Tibial nerve (tissue), 4 donors: ENCODE measurements at places on chromosomes 1 and 21. TPM values are rescaled to one million over a fixed set of nuclear protein-coding genes. Genes with fewer than 3 reads are reported as not detected.
A peak's percentile ranks its signal among the peaks of the same experiment; 100 is the strongest.

PTPRF gene
- total RNA-seq = 112 TPM

CNTN2 gene
- 9.4 TPM for total RNA-seq

SPATA46 gene
- not detected for total RNA-seq

VAV3 gene
- 2.2 TPM for total RNA-seq

- no peaks in the 10 kb centered on the region for H3K27me3 ChIP-seq
- DNase-seq = peak; percentile 56
- H3K36me3 ChIP-seq = peaks cover 47% of the 10 kb centered on the region
- no peak overlapping the region for H3K4me3 ChIP-seq
- no peaks in the 10 kb centered on the region for H3K4me1 ChIP-seq
These were observed 71.4 kb downstream of the USP1 start for GRCh38 chr1:62508187-62508758.

DNA sequence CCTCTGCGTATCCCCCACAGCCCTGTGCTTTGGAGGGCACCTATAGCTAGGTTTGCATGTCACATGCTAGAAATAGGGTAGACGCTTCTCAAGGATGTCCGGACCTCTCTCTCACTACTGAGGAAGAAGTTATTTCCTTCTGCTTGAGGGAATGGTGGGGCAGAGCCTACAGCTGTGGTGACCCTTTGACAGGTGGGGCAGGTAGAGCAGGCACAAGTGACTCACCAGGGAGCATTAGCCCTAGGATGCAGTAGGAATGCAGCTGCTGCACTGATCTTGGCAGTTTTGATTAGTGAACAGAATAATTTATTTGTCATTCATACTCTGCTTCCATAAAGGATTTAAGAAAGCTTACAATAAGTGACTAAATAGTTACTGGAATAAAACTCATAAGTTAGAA, 129.6 kb upstream of the HOOK1 start:
- no peak for DNase-seq
- H3K4me3 ChIP-seq = no peak overlapping the region
- H3K36me3 ChIP-seq = no peaks in the 10 kb centered on the region
- no peaks in the 10 kb centered on the region for H3K27me3 ChIP-seq

- no peaks in the 10 kb centered on the region for H3K27me3 ChIP-seq
- no peak overlapping the region for H3K4me3 ChIP-seq
- H3K27ac ChIP-seq = no peak overlapping the region
- no peaks in the 10 kb centered on the region for H3K36me3 ChIP-seq
- no peaks in the 10 kb centered on the region for H3K4me1 ChIP-seq
These were observed 122.3 kb upstream of the KCND3 start for GRCh38 chr1:112111734-112112133.

DNA sequence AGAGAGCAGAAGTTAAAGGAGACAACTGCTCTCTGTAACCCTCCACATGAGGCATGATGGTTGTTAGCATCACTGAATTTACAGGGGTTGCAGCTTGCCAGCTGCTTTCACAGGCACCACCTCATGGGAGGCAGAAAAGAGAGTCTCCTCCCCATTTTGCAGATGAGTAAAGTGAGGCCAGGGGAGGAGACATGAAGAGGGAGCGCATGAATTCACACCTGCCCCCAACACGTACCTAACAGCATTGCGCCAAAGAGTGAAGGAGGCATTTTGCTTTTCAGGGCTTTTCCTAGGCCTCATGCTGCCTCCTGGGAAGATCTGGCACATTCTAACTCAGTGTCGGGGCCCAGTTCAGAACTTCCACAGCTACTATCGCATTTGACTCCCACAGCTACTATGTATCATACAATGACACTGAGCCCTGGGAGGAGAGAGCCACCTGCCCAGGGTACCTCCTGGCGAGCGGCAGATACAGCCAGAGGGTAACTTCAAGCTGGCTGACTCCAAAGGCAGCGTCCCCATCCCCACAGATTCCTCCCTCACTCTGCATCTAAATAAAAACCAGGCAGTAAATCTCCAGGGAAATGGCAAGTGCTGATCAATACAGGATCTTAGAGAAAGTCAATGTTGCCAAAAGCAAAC, 34.0 kb downstream of the GLIS1 start:
- no peaks in the 10 kb centered on the region for H3K36me3 ChIP-seq
- no peak overlapping the region for H3K4me3 ChIP-seq
- H3K4me1 ChIP-seq = no peaks in the 10 kb centered on the region
- no peaks in the 10 kb centered on the region for H3K27me3 ChIP-seq
- no peak for DNase-seq

- no peak for DNase-seq
- H3K27me3 ChIP-seq = no peaks in the 10 kb centered on the region
- H3K27ac ChIP-seq = no peak overlapping the region
- H3K4me1 ChIP-seq = no peaks in the 10 kb centered on the region
These were observed 13.2 kb upstream of the CEP350 start for GRCh38 chr1:179941454-179941853.

- H3K4me1 ChIP-seq = peaks cover 46% of the 10 kb centered on the region
- H3K27me3 ChIP-seq = no peaks in the 10 kb centered on the region
- peak; percentile 82 for DNase-seq
These were observed 3.1 kb upstream of the SELENON start for GRCh38 chr1:25796811-25797458.

GRCh38 chr1:27380766-27381733, 2.1 kb downstream of the CD164L2 start:
- H3K27me3 ChIP-seq = peaks cover 6% of the 10 kb centered on the region
- no peak overlapping the region for H3K27ac ChIP-seq
- no peak overlapping the region for H3K4me3 ChIP-seq

DNA sequence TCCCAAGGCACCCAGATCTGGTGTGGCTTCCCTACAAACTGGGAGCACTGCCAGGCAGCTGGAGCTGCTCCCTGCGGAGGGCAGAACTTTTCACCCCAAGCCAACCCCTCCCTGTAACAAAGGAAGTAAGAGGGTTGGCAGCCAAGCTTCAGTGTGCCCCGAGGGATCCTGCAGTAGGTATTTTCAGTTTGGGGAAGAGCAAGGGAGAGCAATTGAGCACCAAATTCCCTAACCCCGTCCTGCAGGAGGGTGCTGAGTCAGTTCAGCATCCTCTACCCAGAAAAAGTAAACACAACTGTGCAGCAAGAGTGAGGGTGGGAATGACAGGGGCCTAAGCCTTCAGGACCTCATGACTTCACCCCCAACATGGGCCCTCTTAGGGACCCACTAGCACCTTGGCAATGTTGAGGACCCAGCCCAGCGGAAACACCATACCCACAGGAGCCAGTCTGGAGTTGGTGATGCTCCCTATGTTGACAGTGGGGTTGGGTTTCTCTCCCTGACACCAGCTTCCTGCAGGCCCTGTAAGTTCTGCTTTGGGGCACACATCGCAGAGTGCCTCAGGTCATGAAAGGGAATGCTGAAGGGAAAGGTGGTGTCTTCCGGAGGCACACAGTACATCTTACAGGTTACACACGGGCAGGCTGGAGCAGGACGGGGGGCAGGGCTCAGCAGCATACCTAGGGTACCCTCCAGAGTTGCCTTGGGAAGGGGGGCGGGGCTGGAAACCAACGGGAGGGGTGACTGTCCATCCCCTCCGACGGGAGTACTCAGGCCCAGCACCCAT, 14.8 kb downstream of the SH3BP5L start:
- no peak overlapping the region for H3K27ac ChIP-seq
- H3K4me1 ChIP-seq = peaks cover 30% of the 10 kb centered on the region
- no peaks in the 10 kb centered on the region for H3K27me3 ChIP-seq
- no peak for DNase-seq

DNA sequence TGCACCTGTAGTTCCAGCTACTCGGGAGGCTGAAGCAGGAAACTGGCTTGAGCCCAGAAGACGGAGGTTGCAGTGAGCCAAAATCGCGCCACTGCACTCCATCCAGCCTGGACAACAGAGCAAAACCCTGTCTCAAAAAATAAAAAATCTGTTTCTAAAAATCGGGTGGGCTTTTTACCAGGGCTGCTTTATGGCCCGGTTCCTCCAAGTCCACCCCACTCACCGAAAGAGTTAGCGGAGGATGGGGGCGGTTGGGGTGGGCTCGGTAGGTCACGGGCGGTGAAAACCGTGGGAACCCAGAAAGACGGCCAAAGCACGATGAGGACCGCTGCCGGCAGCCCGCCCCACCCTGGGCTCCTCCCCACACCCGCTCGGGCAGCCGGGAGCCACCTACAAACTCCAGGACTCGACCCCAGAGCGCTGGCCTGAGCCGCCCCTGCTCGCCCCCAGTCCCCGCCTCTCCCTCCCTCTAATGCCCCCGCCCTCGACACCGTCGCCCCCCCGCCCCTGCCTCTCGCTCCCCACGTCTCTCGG, 846 bp upstream of the PER3 start:
- H3K36me3 ChIP-seq = no peaks in the 10 kb centered on the region
- peak; percentile 65 for DNase-seq
- peaks cover 4% of the 10 kb centered on the region for H3K4me1 ChIP-seq
- peak overlapping the region; percentile 96 for H3K27ac ChIP-seq

DNA sequence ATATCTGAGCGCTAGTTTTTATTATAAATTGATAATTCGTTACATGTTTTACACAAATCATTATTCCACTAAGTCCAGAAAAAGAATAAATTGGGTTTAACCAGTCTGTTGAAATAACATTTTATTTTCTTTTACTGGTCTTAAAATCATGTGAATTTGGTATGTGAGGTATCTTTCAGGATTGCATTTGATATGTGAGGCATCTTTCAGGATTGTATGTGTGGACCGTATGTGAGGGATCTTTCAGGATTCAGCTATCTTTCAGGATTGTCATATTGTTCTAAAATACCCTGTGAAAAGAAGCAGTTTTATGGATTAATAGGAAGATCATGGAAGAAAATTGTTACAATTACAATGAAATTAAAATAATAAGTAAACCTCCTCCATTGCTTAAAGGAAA, 42.9 kb downstream of the USP25 start:
- H3K36me3 ChIP-seq = no peaks in the 10 kb centered on the region
- no peaks in the 10 kb centered on the region for H3K4me1 ChIP-seq
- H3K4me3 ChIP-seq = no peak overlapping the region

- H3K36me3 ChIP-seq = no peaks in the 10 kb centered on the region
- no peak for DNase-seq
- no peaks in the 10 kb centered on the region for H3K27me3 ChIP-seq
- H3K4me1 ChIP-seq = no peaks in the 10 kb centered on the region
- H3K4me3 ChIP-seq = no peak overlapping the region
These were observed 31.9 kb downstream of the PRKCZ start for GRCh38 chr1:2082064-2082463.

DNA sequence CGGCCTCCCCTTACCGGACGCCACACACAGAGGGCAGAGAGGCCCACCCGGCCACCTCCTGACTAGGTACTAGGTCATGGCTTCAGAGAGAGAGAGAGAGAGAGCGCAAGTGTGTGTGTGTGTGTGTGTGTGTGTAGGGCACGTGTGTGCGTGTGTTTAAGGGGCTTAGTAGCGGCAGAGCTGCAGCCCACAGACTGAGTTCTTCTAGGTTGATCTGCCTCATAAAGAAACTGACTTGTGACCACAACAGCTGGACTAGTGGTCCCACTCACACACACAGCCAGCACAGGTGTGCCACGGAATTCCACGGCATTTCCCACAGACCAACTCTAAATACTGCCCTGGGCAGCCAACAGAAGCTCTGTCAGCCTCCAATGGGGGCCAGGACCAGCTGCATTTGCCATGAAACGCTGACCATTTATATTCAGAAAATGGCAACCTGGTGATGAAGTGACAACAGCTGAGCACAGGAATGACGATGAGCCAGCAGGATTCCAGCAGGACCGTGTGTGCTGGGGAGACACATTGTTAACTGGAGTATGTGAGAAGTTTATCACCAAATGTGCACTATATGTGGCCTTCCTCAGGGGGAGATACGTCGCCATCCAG, 38.8 kb upstream of the GPR153 start:
- H3K27ac ChIP-seq = no peak overlapping the region
- no peaks in the 10 kb centered on the region for H3K4me1 ChIP-seq
- H3K27me3 ChIP-seq = no peaks in the 10 kb centered on the region

GRCh38 chr1:103900005-103900404, 150.3 kb downstream of the AMY1C start:
- H3K4me3 ChIP-seq = no peak overlapping the region
- H3K36me3 ChIP-seq = no peaks in the 10 kb centered on the region
- no peak overlapping the region for H3K27ac ChIP-seq
- no peaks in the 10 kb centered on the region for H3K27me3 ChIP-seq

GRCh38 chr1:71240656-71241055, 159.8 kb upstream of the ZRANB2 start:
- no peaks in the 10 kb centered on the region for H3K36me3 ChIP-seq
- no peaks in the 10 kb centered on the region for H3K27me3 ChIP-seq
- H3K4me3 ChIP-seq = no peak overlapping the region
- DNase-seq = no peak
- H3K4me1 ChIP-seq = no peaks in the 10 kb centered on the region
- H3K27ac ChIP-seq = no peak overlapping the region

DNA sequence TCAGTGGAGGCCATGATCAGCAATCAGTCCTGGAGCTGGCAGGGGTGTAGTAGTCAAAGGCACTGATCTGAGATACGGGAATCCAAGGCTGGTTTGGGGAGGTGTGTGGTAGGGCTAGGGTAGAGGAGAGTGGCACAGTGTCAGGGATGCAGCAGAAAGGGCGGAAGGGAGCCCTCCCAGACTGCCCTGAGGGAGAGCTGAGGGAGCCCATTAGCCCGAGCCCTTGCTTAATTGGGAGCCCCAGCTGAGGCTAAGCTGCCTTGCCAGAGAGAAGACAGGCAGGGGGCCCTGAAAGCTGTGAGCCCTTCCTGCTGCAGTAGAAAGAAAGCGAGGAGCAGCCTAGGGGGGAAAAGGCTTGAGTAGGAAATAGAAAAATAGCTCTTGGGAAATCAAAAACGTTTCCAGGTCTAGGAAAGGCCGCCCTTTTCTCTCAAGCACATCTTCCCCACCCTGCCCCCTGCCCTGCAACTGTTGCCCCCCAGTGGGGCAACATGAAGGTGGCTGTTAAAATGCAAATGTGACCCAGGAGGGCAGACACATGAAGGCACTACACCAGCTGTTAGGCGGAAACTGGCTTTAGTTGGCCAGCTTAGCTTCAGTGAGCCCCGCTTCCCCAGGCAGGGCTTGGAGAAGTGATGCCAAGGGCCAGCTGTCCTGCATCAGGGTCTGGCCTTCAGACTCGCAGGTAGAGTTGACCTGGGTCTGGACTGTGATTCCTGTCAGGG, 106.2 kb downstream of the UCK2 start:
- H3K27ac ChIP-seq = no peak overlapping the region
- no peaks in the 10 kb centered on the region for H3K27me3 ChIP-seq
- no peaks in the 10 kb centered on the region for H3K4me1 ChIP-seq
- DNase-seq = no peak

DNA sequence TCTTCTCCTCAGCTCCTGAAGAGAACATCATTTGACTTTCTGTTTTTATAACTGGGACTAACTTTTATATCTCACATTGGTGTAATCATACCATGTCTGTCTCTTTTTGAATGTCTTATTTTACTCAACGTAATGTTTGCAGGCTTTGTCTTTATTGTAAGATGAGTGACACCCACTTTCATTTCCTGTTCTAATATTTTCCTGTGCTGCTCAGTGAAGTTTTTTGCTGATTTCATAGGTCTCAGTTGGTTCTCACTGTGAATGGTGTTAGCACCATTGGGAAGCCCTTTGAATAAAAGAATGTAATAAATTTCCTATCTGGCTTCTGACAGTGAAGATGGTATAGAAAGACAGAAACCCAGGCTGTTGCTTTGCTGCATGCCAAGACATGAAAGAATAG, 84.0 kb downstream of the RAVER2 start:
- no peaks in the 10 kb centered on the region for H3K36me3 ChIP-seq
- no peaks in the 10 kb centered on the region for H3K27me3 ChIP-seq
- no peak for DNase-seq
- no peaks in the 10 kb centered on the region for H3K4me1 ChIP-seq
- H3K4me3 ChIP-seq = no peak overlapping the region
